ENCODE measurements at places on chromosomes 13 and 19.
A peak's percentile ranks its signal among the peaks of the same experiment; 100 is the strongest.

DNA sequence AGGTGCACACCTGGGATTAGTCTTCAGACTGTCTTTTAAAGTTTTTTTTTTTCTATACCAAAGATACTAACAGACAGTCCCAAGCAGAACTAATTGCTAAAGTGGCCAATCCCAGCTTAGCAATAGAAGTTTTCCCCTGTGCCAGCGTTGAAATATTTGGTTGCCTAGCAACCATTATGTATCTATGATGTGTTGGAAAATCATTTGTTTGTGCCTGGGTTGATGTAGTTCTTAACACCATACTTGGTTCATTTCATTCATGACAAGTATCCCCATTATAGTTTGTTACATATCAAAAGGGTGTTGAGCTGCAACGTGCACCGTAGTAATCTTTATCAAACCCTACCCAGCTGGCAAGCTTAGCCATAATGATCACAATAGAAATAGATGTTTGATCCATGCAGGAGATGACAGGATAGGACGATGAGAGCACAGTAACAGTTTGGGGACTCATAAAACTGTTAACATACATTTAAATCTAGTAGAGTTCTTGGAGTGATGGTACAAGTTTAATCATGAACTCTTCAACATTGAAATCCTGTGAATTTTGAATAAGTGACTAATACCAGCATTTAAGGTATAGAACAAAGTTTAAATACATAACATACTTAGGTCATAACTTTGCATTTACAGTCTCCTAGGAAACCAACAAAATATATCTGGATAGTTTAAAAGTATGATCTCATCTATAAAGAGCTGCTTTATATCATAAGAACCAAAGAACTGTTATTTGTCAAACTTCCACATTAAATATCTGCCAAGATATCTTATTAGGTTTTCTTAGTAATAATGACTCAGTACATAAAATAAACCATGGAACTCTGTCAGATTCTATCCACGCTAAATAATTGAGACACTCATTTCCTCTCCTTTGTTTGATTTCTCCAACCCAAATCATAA lies 73.4 kb downstream of the MBNL2 start:
- no peak for DNase-seq

- DNase-seq = no peak
Observed at GRCh38 chr13:50414640-50415039, 399.4 kb downstream of the KCNRG start.

DNA sequence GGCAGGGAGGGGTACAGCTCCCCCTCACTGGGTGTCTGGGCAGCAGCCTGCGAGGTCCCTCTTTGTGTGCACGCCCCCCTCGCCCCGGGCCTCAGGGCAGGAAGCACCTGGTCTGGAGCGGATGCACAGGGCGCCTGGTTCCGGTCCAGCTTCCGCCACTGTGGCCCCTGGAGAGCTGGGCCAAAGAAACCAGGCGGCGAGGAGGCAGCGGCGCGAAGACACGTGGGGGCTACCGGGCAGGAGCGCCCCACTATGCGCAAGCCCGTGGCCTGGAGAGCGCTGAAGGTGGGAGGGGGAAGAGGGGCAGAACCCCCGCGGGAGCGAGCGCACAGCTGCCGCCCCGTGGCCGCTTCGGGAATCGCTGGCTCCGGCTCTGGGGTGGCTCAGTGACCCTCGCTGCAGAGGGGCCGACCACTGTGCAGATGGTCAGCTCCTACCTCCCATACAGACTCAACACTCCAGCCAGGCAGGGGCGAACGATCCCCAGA lies 1.7 kb upstream of the LYL1 start:
- peak; percentile 71 for DNase-seq

- peak; percentile 63 for DNase-seq
Observed at GRCh38 chr13:42420304-42420703, 148.4 kb downstream of the AKAP11 start.

DNA sequence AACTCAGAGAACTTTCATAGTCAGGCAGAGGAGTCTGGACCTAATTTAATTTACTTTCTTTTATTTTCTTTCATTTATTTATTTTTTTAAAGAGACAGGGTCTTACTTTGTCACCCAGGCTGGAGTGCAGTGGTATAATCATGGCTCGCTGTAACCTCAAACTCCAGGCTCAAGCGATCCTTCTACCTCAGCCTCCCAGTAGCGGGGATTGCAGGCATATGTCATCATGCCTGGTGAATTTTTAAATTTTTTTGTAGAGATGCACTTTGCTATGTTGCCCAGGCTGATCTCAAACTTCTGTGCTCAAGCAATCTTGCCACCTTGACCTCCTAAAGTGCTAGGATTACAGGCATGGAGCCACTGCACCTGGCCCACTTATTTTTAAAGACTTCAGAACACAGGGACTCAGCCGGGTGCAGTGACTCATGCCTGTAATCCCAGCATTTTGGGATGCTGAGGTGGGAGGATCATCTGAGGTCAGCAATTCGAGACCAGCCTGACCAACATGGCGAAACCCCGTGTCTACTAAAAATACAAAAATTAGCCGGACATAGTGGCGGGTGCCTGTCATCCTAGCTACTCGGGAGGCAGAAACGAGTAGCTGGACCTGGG lies 50.6 kb downstream of the KLF5 start:
- no peak for DNase-seq

DNA sequence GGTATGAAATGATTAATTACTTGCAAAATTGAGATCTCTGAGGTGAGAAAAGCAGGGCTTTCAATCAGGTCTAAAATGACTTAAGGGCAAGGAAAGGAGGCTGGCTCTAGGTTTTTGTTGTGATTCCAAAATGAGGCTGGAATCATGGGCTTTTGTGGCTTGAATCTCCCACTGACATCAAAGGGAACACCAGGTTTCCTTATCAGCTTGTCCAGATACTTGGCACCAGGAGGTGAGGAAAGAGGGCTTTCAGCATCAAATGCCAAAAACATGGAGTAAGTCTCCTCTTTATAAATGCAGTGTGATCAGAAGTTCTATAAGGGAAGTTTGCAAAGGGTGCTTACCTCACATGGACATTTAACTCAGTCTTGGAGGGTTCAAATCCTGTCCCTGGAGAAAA lies 402.3 kb downstream of the NDFIP2 start:
- no peak for DNase-seq
